ENCODE measurements at places on chromosomes 12 and 14.

DNA sequence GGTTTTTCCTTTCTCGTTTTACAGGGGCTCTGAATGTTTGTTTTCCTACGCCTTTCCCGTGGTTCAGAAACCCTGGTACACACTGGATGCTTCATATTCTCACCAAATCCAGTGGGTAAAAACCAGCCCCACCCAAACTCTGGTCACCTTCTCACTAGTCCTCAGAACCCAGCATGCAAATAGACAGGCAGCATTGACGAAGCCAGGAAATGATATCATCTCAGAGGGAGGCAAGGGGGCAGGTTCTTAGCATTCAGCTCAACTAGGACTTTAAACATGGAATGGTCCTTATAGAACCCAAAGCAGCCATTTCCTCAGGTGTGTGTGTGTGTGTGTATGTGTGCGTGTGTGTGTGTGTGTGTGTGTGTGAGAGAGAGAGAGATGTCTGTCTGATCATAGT, 142.0 kb downstream of the KCNK10 start:
- DNase-seq, result peak; percentile 59

- no peak for DNase-seq
Observed at GRCh38 chr14:75800792-75801191, 139.7 kb downstream of the TTLL5 start.

- no peak for DNase-seq
Observed at GRCh38 chr14:104344818-104345620, 206.6 kb downstream of the KIF26A start.

DNA sequence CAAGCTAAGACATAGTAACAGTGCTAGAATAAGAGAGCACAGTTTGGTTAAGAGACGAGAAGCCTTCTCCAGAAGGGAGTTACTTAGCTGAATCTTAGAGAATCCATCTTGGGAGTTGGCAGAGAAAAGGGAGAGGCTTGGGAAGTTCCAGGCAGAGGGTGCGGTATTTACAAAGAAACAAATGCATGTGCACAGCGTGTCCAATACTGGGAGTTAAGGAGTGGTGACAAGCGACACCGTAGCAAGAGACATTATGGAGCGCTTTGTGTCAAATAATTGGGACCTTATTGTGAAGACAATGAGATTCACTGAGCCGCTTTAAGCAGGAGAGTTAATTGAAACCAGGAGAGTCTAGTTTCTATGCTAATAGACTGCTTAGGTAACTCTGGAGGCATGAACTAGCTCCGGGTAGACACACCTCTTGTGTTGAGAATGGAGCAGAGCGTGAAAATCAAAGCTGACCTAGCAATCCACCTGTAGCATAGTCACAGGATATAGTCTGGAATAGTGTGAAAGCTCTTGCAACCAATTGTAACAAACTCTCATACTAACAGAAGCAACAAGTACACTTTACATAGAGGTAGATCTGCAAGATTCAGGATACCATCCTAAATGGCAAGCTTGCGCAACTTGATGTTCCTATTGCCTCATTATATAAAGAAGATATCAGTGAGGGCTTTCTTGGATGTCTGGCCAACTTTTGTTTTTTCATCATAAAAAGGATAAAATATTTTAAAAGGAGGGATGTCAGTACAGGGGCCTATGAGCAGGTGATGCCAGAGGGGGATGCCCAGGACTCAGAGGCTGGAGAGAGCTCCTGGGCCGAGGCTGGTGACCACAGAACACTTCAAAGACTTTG, 5.3 kb downstream of the ALDH1L2 start:
- DNase-seq, result no peak

GRCh38 chr12:52566847-52567291, 6.8 kb downstream of the KRT74 start:
- DNase-seq, result no peak

- no peak for DNase-seq
Observed at GRCh38 chr12:69575346-69575745, 9.9 kb upstream of the CCT2 start.

DNA sequence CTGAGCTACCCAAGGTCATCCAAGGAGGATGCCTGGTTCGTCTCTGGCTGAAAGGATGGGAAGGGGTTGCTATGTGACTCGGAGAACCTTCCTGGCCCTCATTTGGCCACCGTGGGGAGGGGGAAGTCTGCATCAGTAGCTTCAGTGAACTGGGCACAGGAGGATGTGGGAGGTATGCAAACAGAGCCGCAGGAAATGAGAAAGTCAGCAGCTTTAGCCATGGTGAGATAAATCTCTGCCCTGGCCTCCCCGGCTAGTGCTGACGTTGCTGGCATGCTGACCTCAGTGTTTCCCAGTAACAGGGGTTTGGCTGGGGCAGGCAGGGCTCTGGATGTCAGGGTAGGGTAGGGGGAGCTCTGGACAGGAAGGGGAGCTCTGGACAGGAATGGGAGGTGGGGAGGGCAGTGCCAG, 2.3 kb upstream of the CEBPE start:
- DNase-seq, result peak; percentile 66

- no peak for DNase-seq
Observed at GRCh38 chr14:104171895-104172294, 33.5 kb downstream of the KIF26A start.

GRCh38 chr14:90409209-90409730, 12.4 kb downstream of the CALM1 start:
- DNase-seq, result no peak

DNA sequence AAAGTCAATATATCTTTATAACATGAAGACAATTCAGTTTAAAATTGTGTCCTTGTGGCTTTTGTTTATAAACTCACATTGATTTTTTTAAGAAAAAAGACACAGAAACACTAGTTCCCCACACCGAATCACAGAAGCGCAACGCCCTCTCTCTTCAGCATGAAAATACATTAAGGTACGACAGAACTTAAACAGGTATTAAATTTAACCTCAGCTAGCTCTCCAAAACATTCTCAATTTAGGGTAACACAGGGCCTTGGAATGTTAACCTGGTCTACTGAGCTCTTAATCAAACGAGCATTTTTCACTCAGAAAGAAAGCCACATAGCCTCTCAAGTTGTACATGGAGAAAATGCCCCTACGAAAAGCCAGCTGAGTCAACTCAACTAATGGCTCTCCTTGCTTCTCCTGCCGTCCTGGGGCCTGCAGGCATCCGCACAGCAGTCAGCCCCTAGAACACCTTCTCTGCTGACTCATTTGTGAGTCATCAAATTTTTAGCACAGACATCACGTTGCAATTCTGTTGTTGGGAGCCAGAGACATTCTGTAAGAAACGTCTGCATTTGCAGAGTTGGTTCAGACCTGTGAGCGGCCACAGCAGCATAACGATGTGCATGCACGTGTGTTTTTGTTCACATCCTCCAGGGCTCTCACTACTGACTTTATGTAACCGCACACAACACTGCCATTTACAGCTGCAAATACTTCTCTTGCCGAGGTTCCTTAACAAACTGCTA, 141.6 kb downstream of the ITPR2 start:
- no peak for DNase-seq

GRCh38 chr12:110234331-110234751, 46.7 kb upstream of the ATP2A2 start:
- DNase-seq, result no peak

DNA sequence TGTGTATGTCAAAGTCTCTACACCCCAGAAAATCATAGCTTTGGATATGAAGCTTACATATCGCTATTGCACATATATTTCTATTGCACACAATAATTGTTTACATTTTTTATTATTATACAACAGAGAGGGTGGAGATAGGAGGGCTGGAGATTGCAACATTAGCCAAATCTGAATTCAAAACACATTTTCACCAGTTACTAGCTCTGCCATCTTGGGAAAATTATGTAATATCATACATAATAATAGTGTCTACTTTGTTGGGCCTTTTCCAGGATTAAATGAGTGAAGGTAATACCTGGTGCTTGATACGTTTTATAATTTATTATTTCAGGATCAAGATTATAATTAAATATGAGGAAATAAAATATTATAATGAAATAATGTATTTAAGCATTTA, 507.4 kb upstream of the TBX3 start:
- no peak for DNase-seq

- DNase-seq, result no peak
Observed at GRCh38 chr14:75501080-75501479, 21.2 kb upstream of the BATF start.

- peak; percentile 70 for DNase-seq
Observed at GRCh38 chr14:82075566-82075965, 541.9 kb upstream of the SEL1L start.

DNA sequence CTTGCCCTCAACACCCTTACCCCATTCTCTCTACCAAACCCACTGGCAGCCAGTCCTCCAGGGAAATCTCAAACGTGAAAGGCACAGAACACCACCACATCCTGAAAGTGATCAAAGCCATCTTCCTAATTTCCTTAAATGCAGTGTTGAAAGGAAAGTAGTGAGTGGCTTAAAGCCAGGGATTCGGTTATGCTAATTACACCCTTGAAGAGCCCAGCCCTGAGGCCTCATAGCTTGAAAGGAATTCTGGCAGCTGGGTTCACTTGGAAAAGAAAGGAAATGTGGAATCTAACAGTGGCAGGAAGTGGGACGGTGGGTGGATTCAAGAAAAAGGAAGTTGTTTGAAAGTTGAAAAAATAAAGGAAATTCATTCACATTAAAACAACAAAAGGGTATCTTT, 73.0 kb upstream of the FICD start:
- DNase-seq, result no peak

DNA sequence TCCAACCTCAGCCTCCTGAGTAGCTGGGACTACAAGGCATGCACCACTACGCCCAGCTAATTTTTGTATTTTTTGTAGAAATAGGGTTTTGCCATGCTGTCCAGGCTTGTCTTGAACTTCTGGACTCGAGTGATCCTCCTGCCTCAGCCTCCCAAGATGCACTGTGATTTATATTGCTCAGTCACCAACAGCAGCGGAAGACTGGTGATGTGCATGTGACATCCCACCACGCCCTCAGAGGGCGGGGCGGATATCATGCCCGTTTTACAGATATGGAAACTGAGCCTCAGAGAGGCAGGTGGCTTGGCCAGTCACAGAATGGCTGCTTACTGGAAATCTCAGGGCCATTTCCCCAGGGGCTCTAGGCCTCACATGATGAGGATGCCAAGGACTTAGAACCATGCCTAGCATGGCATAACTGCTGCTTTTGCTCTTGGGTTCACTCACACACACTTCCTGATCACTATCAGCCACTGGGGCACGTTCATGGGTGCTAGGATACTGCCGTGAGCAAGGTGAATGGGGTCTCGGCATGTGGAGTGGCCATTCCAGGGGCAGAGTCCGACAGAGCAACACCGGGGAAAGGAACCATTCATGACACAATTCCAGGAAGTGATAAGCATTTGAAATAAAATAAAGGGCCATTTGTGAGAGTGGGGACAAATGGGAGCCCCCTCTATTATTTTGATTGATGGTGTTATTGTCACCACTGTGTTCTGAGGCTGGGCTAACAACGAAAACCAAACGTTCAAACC, 31.9 kb downstream of the RBM19 start:
- DNase-seq, result no peak

DNA sequence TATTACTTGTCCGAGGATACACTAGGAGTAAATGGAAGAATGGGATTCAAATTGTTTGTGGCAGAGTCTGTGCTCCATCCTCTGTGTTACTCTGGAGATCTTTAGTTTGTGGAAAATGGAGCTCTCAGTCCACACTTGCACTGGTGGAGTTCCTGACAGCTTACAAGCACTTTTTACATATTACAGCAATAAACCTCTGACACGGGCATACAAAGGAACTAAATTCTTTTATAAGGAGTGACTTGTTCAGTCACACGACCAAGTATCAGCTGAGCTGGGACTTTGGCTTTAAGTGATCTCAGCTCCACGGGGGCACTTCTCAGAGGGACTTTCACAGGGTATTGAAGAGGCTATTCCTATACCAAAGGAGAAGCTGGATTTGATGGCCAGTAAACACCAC, 417.5 kb downstream of the LRIG3 start:
- no peak for DNase-seq

DNA sequence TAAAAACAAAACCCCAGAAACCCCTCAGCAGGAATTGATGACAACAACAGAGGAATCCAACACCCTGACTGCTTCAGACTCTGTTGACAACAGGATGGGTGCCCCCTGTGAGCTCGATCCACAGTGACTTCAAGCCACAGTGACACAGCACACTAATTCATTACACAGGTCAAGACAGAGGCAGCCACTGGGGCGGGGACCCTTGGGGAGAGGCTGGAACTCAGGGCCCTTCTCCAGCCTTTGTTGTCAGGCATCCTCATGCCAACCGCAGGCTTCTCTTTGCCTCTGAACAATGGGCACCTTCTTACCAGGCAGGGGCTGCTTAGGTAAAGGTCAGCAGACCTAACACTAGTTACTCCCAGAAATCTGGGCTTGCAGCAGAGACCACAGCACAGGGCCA, 37.6 kb downstream of the ACADS start:
- DNase-seq, result no peak

DNA sequence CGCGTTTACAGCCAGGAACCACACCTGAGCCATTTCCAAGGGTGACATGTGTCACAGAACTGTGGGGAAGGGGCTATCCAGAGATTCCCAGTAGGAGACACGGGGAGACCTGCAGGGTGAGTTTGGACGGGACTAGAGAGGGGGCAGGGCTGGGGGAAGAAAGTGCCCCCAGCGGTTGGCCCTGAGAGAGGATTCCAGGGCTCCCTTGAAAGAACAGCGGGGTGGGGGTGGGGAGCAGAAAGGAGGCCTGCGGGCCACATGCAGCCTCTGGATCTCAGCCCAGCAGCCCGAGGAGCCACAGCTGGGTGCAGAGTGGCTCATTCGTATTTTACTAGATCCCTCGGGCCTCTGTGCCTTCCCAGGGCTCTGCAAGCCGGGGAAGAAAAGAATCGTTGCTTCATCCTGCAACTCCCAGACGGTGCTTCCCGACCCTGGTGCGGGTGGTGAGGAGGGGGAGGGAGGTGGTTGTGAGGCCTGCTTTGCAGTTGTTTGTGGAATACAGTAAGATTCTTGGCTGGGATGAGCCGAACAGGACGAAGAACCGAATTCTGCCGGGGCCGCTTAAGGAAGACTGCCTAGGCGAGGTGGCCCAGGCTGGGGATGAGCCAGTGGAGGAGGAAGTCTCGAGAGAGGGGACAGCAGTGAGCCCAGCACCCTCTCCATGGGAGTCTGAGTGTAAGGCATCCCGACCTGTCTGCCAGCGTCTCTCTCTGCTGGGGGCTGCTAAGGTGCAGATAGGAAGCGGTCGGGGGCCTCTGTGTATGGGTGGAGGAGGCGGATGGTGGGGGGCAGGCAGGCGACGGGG, 36.1 kb upstream of the ANKRD9 start:
- DNase-seq, result no peak

- no peak for DNase-seq
Observed at GRCh38 chr12:133105620-133106019, 24.5 kb downstream of the ZNF891 start.

GRCh38 chr12:122846622-122847515, 11.6 kb downstream of the HIP1R start:
- no peak for DNase-seq

DNA sequence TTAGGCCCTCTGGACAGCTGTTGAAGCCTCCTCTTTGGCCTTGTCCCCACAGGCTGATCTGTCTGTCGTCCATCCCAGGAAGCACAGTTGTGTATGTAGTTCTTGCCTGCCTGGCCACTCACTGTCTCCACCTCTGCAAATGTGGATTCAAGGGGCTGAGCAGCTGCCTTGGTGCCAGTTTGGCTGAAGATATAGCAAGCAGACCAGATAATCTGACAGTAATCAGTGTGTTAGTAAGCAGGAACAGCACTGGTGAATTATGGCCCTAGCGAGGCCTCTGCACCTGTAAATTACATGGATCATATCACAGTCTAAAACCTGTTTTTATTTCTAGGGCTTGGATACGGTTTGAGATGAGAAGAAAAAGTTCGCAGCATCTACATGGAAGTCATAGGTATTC, 282.5 kb upstream of the NOS1 start:
- DNase-seq, result no peak

- DNase-seq, result no peak
Observed at GRCh38 chr12:24134092-24134491, 184.6 kb upstream of the SOX5 start.

- no peak for DNase-seq
Observed at GRCh38 chr14:74566174-74567141, 45.6 kb downstream of the LTBP2 start.

Measured in activated CD4-positive, alpha-beta T cell treated with anti-CD3 and anti-CD28 coated beads, Interleukin-2, amount 10 ng/mL, durations not matched to agents 24 days and 14 days (primary cell).